ENCODE measurements at places on chromosomes 7 and 10.

DNA sequence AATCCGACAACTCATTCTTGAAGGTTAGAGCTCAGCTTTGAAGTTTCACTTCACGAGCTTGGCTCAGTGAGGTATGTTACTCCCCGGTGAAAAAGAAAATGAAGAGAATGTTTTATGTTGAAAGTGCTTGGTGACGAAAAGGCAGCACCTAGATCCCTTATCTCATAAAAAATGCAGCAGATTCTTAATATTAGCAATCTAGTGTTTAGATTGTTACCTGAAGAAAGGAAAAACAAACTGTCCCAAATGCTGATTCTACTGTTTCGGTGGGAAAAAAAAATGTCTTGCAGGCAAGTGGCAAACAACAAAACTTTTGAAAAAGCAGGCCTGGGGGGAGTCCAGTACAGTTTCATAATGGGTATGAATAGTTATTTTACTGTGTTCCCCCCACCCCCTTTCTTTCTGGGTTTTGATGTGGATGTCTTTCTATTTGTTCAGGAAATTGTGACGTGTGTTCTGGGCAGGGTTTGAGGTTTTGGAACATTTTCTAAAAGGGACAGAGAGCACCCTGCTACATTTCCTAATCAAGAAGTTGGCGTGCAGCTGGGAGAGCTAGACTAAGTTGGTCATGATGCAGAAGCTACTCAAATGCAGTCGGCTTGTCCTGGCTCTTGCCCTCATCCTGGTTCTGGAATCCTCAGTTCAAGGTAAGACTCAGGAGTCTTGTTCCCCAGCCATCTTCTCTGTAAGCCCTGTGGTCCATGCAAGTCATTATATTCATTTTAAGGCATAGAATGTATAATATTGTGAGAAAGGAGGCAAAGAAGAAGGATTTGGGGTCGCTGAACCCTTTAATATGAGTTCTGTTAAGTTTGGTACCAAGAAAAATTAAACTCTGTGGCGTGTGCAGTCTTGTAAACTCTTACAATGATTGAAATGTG, at the start of gene SRGN:
TSS of gene SRGN (plus strand) at position 514 of the 881 bp plus-strand sequence. CDS start at position 569, 55 bp downstream.
- peak; percentile 95 for DNase-seq

DNA sequence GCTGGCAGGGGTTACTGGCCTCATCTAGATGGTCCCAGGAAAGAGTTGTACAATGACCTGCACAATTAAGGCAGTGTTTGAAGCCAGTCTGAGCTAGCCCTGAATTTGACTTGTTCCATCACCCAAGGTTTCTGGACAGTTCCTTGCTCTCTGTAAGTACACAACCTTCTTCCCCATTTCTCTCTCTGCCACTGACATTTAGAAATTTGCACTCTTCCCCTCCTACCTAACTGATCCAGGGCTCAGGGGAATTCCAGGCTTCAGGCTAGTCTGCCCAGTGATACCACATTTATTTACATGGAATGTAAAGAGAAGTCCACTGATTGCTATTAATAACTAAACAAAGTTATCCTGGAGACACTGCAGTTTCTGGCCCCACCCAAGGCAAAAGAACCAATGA, 139.0 kb upstream of the GPR26 start:
- DNase-seq = no peak

- DNase-seq = no peak
These were observed 76.0 kb downstream of the PLXDC2 start for GRCh38 chr10:19892270-19892669.

- no peak for DNase-seq
These were observed 534.9 kb upstream of the LRRTM3 start for GRCh38 chr10:66390926-66391325.

GRCh38 chr7:32506266-32507054, 11.2 kb downstream of the AVL9 start:
- DNase-seq = no peak

GRCh38 chr10:98309366-98310355, 41.7 kb upstream of the LOXL4 start:
- peak; percentile 4 for DNase-seq

DNA sequence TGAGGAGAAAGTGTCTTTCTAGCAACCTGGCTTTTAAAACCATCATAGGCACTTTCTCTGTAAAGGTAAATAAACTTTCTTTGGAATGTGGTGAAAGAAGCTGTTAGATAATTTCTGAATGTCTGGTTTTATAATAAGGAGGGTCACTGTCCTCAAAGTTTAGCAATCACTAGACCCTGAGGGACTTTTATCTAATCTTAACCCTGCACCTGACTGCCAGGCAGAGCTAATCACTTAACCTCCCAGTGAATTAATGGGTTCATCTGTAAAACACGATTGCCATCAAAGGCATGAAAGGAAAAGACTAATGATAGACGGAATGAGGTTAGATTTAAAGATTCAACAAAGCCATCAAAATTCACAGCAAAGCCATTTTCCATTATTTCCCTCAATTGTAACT, 553.8 kb downstream of the GRM8 start:
- no peak for DNase-seq

DNA sequence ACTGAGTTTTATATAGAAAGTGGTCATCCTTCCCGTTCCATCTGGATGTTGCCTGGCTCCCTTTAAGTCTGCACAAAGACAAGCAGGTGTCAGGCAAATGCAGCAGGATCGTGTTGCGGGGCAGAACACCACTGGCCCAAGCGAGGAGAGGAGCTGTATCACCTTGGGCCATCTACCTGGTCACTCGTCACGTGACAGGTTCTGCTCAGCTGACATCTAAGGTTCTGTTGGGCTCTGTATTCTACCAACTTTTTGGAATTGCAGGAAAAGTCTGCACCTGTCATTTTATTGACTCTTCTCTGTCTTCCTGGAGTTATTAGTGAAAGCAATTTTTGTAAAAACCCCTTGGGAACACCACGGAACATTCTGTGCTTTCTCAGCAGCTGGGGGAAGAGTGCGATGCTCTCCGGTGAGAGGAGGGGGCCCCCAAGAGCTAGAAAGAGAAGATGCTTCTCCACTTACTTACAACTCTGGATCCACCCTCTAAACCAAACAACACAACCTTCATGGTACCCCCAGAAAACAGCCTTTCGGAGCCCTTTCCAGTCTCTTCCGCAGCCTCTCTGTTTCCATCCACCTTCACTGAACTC, 83.4 kb upstream of the NMT2 start:
- DNase-seq = no peak

- no peak for DNase-seq
These were observed 1140.7 kb upstream of the LRRN3 start for GRCh38 chr7:109950256-109950655.

DNA sequence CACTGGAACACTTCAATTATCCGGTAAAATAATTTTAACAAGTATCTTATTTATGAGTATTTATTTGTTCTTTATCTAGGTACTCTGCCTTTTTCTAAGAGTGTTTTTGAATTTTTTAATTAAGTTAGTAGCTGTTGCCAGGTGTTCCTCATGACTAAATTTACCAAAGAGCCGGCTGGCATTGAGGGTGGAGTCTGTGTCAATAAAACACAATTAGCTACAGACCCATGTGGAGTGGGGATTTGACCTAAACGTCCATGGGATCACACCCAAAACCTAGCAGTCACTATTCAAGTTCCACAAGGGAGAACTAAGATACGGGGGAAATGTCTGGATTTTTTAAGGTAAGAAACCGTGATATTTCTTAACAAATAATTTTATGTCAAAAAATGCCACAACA, 9.8 kb downstream of the SLC16A12 start:
- no peak for DNase-seq

- DNase-seq = no peak
These were observed 615.1 kb downstream of the SDK1 start for GRCh38 chr7:3916146-3916545.

- DNase-seq = no peak
These were observed 59.1 kb downstream of the GTF2IRD1 start for GRCh38 chr7:74512762-74513161.

- DNase-seq = no peak
These were observed 32.3 kb upstream of the PLEKHS1 start for GRCh38 chr10:113718969-113719822.

DNA sequence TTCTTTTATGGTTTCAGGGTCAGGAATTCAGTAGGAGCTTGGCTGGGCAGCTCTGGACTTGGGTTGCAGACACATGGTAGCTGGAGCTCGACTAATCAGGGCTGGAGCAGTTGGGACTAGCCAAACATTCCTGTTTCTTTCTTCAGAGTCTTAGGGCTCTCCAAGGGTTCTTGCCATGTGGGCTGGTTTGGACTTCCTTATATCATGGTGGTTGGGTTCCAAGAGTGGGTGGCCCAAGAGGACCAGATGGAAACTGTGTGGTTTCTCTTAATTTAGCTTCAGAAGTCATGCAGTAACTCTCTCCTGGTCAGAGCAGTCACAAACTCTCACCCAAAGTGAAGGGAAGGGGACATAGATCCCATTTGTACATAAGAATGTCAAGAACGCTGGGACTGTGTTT, 270.1 kb upstream of the FZD1 start:
- no peak for DNase-seq

DNA sequence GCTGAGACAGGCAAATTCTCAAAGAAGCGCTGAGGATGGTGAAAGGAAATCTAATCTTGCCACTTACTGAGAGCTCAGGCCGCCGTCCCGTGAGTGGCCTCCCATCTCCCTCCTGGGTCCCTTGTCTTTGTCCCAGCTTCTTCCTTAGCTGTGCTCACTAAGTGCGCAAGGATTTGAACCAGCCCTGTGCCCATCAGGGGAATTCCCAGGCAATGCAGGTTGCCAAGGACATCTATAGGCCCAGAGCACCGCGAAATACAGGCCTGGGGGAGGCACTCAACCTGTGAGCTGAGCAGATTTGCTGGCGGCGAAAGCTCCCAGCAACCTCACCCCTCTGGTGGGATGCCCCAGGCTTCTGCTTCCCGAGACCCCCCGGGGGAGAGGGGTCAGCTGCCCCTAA, 64.8 kb downstream of the OAT start:
- no peak for DNase-seq

- no peak for DNase-seq
These were observed 479.1 kb upstream of the FOXK1 start for GRCh38 chr7:4202954-4203353.

DNA sequence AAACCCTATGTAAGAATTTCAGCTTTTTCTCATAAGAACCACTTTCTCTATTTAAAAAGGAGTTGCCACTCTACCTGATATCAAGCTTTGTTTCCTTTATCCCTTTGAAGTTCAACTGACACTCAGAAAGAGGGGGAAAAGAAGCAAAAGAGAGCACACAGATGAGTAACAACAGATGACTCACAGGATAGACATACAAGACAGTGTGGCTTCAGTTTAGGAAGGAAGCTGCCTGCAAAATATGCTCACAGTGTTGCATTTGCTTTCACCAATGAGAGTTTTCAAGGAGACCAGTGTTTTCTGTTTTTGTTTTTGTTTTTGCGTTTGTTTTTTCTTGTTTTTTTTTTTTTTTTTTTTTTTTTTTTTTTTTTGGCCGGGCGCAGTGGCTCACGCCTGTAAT, 1181.6 kb downstream of the DNAJB9 start:
- DNase-seq = no peak

DNA sequence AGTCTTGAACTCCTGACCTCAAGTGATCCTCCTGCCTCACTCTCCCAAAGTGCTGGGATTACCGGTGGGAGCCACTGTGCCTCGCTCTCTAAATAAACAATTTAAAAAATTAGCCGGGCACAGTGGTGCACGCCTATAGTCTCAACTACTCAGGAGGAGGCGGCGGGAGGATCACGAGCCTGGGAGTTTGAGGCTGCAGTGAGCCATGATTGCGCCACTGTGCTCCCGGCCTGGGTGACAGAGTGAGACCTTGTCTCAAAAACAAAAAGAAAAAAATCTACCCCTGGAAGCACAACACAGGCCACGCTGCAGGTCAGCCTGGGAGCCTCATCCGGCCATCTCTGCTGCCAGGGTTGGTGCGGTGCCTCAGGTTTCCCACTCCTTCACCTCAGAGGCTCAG, 3.8 kb upstream of the EIF3B start:
- DNase-seq = no peak

GRCh38 chr7:55515569-55516279, 56.6 kb downstream of the VOPP1 start:
- no peak for DNase-seq

GRCh38 chr7:14761510-14762296, 140.8 kb downstream of the DGKB start:
- DNase-seq = no peak

- no peak for DNase-seq
These were observed 379.0 kb upstream of the FZD8 start for GRCh38 chr10:36021096-36021495.

DNA sequence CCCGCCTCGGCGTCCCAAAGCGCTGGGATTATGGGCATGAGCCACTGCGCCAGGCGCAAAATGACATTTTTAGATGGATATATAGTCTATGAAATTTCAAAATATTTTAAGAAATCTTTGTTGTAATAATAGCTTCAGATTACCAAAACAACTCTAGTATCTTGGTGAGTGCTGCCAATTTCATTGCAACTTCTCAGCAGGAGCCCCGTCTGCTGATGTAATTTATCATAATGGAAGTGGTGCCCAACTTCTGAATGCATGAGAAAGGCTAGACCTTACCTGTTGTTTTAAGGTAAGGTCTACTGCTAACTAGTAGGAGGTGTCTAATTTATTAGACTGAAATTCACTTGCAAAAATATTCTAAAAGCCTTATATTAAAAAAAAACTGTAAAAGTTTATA, 20.0 kb downstream of the PDSS1 start:
- DNase-seq = no peak

GRCh38 chr7:77362905-77363304, 53.2 kb downstream of the GSAP start:
- no peak for DNase-seq

DNA sequence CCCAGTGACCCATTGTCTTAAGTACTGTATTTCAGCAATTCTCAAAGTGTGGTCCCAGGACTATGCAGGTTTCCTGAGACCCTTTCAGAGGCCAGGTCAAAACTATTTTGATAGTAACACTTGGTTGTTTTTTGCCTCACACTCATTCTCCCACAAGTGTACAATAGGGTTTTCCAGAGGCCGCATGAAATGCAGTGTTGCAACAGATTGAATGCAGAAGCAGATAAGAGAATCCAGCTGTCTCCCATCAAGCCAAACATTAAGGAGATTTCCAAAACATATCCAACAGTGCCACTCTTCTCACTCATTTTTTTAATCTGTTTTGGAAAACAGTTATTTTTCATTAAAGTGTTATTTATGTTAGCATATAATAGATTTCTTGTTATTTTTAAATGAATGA, 20.0 kb downstream of the VKORC1L1 start:
- no peak for DNase-seq

Measured in CD4-positive, alpha-beta T cell treated with Interleukin-4 for 1 hour (primary cell).